ENCODE measurements at places on chromosomes 16 and 17.

DNA sequence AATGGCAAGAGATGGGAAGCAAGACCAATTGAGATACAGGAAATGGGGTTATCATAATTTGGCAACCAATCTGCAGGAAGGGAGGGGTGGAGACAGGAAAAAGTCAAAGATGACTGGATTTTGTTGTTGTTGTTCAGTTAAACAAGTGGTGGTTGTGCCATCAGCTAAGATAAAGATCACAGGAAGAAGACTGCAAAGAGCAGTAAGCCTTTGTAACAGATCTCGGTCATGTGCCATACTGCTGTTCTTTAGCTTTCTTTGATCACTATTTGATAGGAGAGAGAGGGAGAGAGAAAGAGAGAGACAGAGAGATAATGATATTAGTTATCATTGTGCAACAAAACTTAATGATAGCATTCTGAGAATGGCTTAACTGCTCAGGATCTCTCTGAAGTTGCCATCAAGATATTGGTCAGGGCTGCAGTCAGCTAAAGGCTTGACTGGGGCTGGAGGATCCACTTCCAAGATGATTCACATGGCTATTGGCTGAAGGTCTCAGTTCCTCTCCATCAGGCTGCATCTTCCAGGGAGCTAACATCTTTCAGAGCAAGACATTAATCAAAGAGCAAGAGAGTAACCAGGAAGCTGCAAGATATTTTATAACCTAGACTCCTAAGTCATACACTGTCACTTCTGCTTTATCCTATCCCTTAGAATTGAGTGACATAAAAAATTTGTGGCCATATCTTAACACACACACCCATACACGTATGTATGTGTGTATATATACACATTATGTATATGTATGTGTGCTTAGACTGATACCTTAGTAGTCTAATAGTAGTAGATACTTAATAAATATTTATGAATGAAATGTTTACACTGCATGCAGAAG, 405.0 kb downstream of the SHISA9 start:
- peak; percentile 15 for DNase-seq

DNA sequence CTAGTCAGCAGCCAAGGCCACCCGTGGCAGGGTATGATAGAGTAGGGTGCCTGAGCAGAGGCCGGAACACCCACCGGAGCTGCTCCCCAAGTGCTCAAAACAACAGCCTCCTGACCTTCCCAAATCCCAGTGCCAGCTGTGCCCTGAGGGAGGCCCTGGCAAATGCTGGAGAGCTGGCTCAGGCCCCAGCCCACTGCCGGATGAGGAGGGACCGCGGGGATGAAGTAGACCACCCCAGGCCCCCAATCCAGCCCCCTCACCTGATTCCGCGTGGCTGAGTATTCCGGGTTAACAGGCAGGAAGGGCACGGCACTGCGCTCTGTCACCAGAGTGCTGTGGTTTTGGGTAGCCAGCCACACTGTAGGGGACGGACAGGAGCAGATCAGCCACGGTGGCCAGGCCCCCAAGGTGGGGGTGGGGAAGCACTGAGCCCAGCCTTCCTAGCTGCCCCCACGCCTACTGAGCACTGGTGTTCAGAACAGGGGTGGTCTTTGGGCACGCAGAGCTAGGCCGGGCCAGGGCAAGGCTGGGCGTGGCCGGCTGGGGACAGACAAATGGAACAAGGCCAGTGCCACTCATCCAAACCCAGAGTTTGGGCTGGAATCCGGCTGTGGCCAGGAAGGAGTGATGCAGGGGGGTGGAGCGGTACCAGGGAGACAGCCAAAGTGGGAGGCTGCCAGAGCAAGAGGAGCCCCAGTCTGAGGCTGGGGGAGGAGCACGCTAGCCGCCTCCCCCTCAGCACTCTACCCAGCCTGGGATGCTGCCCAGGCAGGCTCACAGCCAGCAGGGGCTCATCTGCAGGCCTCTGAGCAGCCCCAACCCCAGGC, 9.1 kb downstream of the TP53I13 start:
- DNase-seq, result no peak

- no peak for DNase-seq
Measured at GRCh38 chr17:47762728-47763127, 29.7 kb downstream of the TBX21 start.

DNA sequence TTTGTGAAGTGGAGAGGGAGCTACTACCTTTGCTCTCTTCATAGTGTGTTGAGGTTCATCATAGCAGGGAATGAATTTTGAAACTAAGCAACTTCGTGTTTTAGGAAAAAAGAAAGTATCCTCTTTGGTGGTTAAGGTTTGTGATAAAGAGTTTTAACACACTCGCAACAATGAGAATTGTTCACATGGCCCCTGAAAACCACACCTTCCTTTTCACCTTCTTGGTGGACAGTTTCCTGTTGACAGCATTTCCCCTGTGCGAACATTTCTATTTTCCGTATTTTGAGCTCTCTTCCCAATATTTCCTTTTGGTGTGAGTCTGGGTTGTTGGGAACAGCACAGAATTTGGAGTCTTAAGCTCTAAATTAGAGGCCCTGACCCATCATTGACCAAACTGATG, 3.8 kb downstream of the OR4D2 start:
- no peak for DNase-seq

DNA sequence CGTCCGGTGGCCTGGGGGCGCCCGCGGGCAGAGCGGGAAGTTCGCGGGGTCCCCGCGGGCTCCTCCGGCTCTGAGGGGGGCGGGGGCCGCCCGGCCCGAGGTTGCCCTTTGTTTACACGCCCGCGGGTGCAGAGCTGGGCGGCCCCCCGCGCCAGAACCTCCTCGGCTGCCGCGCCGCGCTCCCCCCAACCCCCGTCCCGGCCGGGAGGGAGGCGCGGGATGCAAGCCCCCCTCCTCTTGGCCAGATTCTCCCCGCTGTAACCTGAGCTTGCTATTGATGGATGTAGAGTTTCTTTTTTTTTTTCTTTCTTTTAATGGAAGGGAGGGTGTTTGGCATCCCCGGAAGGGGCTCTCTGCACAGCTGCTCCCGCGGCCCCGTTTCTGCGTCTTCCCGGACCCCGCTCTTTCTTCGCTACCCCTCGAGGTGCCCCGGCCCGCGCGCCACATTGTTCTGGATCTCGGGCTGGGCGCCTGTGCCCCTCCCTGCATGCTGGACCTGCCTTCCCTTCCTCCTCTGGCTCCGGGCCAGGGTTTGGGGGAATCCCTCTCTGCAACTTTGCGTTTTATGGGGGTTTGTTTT, 646 bp downstream of the CBX2 start:
- DNase-seq, result peak; percentile 32

GRCh38 chr17:28327709-28328108, 7.6 kb downstream of the IFT20 start:
- DNase-seq, result no peak

DNA sequence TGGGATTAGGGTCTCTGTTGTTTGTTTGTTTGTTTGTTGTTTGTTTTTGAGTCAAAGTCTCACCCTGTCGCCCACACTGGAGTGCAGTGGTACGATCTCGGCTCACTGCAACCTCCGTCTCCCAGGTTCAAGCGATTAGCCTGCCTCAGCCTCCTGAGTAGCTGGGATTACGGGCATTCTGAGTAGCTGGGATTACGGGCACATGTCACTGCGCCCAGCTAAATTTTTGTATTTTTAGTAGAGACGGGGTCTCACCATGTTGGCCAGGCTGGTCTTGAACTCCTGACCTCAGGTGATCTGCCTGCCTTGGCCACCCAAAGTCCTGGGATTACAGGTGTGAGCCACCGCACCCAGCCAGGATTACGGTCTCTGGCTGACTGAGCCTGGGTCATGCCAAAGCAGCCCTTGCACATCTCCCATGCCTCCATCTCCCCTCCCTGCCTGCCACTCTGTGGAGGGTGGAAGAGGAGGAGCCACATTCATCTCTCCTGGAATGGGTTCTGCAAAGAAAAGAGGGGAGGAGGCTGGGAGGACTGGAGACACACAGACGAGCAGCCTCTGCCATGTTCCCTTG, 59.2 kb downstream of the BEAN1 start:
- no peak for DNase-seq

GRCh38 chr17:74637265-74637664, 13.7 kb upstream of the CD300E start:
- DNase-seq, result no peak

DNA sequence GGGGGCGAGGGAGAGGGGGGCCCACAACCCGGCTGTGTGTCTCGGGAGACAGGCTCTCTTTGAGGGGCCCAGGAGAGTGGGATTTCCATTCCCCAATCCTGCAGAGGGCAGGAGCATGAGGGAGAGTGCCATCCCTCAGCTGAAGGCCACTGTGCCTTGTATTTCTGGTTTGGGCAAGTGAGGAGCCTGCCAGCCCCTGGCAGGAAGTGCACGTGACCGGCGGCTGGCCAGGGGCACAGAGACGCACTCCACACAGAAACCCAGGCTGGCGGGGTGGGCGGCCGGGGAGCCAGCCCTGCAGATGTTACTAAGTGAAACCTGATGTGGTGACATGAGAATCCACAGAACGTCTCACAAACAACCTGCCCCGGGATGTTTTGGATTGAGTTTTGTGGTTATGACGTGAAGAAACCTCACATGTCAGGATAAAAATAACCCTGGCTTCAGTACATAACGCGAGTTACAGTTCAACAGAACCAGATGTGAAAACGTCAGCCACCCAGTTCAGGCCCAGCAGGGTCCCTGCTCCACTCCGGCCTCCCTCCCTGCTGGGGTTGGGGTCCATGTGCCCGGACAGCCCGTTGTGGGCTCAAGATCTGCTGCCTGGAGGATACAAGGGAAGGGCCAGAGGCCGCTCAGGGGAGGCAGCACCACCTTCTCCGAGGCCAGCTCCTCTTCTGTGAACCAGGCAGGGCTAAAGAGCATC, 51.7 kb upstream of the MTSS2 start:
- peak; percentile 93 for DNase-seq

DNA sequence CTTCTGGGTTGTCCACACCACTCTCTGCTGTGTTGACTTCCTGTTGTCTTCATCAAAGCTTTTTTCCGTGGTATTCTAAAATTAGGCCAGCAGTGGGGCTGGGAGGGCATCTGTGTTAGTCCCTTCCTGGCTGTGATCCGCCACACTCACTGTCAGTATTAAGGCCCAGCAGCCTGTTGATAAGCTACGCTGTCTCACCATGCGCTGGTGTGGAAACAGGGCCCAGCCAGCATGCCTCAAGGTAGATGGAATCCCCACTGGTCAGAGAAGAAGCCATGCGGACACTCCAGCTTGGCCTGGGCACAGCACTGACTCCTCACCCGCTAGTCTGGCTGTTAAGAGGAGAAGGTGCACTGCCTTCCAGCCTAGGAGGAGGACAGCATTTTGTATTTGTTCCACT, 11.4 kb downstream of the CDR2L start:
- DNase-seq, result no peak

DNA sequence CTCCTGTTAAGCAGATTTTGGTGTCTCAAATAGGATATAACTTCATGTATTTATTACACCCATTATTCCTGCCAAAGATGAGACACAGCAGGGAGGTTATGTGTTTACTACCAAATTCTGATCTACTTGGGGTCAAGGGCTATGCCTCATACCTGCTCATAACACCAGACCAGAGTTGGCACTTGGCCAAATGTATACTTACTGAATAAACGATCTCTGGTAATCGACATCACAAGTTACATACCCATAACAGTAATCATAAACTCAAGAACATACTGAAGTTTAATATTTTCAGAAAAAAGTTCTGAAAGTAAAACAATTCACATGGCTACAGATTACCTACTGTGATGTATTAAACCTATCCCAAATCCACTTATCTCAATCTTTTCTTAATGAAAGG, 2.9 kb downstream of the TMEM170A start:
- no peak for DNase-seq

GRCh38 chr16:29688172-29688571, 9.2 kb downstream of the QPRT start:
- DNase-seq, result no peak

- peak; percentile 85 for DNase-seq
Measured at GRCh38 chr17:62627219-62627903, at the start of gene MRC2. MRC2 (plus strand) TSS chr17:62627670; CDS start chr17:62627803, 133 bp downstream.

- no peak for DNase-seq
Measured at GRCh38 chr16:70685061-70685937, 554 bp downstream of the MTSS2 start.

- no peak for DNase-seq
Measured at GRCh38 chr17:17726458-17727060, 45.3 kb downstream of the RAI1 start.

DNA sequence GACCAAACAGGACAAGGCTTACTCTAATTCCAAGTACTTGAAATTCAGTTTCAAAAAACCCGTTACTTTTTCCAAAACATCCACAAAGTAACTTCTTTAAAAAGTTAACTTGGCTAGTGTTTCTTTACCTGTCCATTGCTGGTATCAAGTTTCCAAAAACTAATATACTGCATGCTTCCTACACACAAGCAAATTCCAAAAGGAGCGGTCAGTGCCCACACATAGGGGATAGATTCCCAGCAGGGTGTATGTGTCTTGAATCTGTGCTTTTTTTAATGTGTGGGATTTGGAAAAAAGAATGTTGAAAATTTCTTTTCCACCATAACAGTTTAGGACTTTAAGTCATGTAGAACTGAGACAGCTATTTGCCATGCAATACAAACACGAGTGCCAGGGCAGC, 367.8 kb upstream of the SOX9 start:
- DNase-seq, result peak; percentile 17

DNA sequence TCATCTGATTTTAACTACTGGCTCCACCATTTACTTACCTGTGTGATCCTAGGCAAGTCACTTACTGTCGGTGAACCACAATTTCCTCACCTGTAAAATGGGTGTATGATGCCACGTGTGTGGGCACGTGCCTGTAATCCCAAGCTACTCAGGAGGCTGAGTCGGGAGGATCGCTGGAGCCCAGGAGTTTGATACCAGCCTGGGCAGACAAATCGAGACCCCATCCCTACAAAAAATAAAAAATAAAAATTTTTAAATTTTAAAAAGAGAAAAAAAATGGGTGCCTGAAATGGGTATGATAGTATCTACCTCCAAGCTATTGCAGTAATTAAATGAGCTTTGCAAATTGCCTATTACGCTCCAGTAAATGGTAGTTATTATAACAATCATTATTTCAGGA, 225.3 kb downstream of the CCDC182 start:
- DNase-seq, result no peak

GRCh38 chr17:43360376-43360738, 38.4 kb upstream of the ARL4D start:
- DNase-seq, result peak; percentile 90

DNA sequence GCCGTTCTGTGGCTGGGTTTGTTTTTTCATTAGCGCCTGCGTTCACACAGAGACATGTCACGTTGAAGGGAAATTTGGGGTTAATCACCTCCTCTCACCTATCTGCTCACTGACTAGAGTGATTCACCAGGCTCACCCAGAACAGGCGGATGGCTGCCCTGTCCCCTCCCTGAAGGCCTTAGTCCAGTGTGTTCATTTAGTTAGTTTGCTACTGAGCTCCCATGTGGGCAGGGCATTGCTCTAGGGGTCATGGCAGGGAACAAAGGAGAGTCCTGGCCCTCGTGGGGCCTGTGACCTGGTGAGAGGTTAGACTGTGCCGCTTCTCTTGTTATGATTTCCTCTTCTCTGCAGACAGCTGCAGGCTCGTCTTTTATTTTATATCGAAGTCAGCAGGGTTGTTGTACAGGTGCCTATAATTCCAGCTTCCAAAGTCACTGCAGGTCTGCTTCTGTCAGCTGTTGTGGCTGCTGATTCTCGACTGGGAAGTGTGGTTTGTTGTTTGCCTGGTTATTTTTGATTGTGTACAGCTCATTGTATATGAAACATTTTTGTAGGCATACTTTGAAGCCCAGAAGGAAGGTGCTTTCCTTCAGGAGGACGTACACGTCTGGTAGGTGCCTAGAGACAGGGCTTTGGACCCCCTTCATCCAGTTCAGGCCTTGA, 73.4 kb upstream of the GSE1 start:
- no peak for DNase-seq
